ENCODE measurements at places on chromosomes 5 and 9.

GRCh38 chr9:16387382-16387781, 483.1 kb downstream of the BNC2 start:
- DNase-seq, result no peak

- DNase-seq, result no peak
Observed at GRCh38 chr5:3384531-3384930, 211.1 kb upstream of the IRX1 start.

- DNase-seq, result no peak
Observed at GRCh38 chr9:115305543-115305942, 187.6 kb upstream of the TNC start.

DNA sequence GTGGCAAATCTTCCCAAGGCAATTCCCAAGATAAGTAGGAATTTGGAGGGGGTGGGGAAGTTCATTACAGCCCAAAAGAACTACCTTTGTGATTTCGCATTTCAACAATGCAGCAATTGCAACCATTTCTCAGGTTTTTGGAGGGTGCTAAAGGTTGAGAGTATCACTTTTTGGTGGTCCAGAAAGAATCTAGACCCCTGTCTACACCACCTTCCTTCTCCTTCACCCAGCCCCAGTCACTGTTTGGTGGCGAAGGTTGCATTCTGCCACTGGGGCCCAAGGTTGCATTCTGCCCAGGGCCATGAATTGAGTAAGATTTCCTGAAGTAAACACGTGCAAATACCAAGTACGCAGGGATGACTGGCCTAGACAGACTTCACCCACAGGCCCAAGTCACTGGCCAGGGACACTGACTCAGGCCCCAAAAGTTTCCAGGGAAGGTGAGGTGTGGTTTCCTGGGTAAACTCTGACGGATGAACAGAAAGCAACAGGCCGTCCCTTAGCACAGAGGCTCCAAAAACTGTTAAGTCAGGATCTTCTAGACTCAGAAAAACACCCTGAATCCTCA, 5.7 kb downstream of the PDE6A start:
- peak; percentile 59 for DNase-seq

DNA sequence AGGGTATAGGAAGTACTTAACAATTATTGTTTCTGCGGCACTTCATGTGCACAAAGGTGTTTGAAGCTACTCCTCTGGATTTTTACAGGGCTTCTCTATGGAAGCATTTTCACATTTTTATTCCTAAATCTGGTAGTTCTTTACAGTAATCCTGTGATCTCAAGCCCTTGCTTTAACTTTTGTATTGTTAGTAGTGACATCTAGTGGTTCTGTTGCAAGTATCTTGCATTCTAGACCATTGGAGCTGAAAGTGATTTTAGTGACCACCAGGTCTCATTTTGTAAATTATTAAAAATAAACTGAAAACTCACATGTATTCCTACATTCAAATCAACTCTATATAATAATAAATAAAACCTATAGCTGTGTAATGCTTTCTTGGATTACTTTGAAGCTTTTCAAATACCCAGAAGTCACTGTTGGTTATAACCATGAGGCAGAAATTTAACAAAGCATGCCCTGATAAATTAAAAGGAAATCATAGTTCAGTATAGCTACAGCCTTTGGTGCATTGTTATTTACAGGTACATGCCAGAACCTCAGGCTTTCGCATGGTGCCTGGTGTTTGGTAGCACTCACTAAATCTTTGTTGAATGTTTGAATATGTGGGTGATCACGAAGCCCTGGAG, 18.9 kb downstream of the RPS23 start:
- DNase-seq, result peak; percentile 11

DNA sequence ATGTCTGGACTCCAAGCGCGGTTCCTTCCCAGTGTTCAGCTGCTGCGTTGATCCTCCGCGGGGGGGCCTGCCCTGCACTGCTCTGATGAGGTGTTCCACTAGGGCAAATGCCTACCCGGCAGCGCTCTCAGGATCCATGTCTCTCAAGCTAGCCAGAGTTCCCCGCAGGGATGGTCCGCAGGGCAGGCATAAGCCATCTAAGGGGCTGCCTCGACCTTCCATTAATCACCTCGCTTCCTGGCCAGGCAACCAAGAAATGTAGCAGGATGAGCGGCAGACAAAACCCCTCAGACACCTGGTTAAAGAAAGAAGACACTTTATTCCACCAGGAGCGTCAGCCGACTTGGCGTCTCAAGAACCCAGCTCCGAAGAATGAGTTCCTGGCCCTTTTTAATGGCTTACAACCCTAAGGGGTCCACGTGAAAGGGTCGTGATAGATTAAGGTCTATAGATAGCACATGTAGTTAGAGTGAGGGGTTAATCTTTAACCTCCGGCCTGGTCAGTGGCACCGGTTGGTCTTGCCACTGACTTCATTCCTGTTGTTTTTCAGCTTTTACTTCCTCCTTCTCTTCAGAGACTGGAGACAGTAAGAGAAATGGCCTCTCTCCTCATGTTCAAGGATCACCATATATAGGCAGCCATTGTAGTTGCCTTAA, 47.2 kb upstream of the COX7C start:
- no peak for DNase-seq

DNA sequence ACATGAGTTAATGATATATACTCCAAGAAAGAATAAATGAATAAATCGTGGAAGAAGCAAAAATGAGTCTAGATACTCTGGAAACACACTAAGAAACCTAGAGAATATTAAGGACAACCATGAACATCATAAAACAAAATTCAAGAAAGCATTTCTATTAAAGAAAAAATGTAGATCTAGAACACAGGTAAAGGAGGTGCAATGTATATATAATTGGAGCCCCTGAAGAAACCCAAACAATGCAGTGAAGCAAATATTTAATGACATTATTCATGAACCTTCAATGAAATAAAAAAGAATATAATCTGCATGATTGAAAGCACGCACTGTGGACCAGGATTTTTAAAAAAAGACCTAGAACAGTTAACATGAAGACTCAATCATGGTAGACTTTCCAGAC, 150.1 kb downstream of the ATPSCKMT start:
- no peak for DNase-seq

Measured in AG09309 (cell line).